ENCODE measurements at places on chromosomes 5 and 9.

DNA sequence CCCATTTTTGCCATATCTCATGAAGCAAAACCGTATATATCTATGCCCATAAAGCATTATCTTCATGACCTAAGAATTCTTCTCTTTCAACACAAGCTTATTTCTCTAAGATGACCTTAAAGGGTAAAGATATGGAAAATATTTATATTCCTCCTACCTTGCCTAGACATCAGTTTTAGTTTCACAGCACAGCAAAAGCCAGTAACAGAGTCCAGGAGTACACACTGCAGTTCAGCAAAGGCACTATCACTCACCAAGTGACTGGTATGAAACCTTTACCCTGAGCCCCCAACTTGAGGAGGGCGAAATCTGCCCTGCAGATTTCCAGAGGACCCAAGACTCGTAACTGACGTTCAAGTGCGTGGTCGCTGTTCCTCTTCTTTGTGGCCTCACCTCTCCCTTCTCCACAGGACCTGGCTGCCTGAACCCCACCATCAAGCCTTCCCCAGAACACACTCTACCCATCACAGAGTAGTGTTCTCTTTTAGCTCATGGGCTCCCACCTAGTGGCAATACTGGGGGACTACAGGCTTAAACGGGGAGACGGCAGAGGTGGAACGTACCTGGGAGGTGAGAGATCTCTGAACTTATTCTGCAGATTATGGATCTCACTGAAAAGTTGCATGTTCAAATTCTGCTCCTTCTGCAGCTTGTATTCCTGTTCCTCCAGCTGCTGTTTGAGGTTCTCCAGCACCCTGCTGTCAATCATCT is 141.0 kb downstream of the CDK5RAP2 start:
- no peak for DNase-seq

- DNase-seq: no peak
Measured at GRCh38 chr5:18074961-18075360, 440.7 kb downstream of the TAF11L14 start.

DNA sequence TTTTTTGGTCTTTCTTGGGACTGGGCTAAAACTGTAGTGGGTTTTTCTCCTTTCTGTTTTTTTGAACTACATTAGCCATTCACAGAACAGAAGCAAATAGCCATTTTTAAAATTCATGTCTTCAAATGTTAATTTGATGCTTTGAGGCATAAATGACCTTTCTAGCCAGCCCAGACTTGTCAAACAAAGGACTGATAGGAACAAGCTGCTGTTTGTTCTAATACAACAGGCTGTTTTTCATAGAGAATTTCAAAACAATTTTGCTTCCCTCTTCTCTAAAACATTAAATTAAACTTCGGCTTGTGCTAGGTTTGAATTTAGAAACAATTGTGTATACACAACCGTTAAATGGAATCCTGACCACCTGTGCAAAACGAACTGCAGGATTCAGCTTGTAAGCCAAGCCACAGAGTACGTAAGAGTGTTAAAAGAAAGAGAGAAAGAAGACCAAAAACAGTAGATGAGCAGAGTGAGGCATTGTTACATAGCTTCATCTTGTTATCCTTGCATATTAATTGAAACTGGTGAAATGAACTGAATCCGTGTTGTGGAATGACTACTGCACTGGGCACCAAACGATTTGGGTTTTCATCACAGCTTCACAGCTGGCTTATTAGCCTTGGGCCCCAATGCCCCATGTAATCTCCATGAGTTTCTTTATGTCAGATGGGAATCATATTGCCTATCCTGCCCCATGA is 100.0 kb downstream of the ZSWIM6 start:
- DNase-seq: no peak

DNA sequence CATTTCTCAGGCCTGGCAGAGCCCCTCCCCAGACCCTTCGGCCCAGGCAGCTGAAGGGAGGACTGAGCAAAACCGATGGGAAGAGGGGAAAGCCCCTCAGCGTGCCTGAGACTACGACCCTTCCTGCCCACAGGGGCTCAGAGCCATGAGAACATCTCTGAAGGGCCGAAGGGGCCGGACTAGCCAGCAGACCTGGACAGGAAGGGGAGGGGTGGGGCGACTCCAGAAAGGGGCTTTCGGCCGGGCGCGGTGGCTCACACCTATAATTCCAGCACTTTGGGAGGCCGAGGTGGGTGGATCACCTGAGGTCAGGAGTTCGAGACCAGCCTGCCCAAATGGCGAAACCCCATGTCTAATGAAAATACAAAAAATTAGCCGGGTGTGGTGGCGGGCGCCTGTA is 85.8 kb upstream of the PHYKPL start:
- no peak for DNase-seq

- DNase-seq: no peak
Measured at GRCh38 chr5:179241764-179242370, 103.4 kb downstream of the ADAMTS2 start.

DNA sequence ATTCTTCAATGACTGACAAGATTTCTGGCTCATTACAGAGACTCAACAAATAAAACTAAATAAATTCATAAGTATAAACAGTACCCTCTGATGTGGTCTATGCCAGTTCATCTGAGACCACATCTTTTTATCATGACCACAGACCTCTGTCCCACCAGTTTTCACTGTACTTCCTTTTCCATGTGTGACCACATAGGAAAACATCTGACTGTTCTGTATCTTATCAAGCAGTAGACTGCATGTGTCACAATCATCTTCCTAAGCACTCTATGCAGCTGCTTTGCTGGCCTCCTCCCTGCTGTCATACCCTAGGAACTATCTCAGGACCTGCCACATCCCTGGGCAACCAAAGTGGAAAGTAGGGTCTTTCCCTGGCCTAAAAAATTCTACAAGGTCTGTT is 205.0 kb upstream of the ZNF462 start:
- no peak for DNase-seq

DNA sequence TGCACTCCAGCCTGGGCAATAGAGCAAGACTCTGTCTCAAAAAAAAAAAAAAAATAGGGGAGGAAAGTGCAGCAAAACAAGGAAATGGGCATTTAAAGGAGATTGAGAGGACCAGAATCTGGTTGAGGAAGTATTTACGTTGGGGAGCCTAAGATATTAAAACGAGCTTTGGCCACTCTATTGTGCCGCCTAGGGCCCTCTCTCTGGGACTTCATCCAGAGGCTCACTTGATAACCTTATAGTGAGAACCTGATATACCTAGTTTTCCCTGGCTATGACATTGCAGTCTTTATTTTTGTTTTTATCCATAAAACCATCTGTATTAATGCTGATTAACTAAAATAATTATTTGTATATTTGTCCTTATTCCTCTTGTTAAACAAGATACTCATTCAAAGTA is 213.6 kb downstream of the SAXO1 start:
- DNase-seq: no peak

- DNase-seq: no peak
Measured at GRCh38 chr9:17088566-17088965, 46.3 kb upstream of the CNTLN start.

- DNase-seq: no peak
Measured at GRCh38 chr5:34789021-34789531, 49.9 kb upstream of the TTC23L start.

GRCh38 chr5:115229606-115230005 is 33.1 kb downstream of the PGGT1B start:
- DNase-seq: no peak

GRCh38 chr9:122420315-122420714 is 49.5 kb downstream of the PTGS1 start:
- no peak for DNase-seq

GRCh38 chr9:136175616-136176197 is 29.2 kb downstream of the LHX3 start:
- DNase-seq: no peak

DNA sequence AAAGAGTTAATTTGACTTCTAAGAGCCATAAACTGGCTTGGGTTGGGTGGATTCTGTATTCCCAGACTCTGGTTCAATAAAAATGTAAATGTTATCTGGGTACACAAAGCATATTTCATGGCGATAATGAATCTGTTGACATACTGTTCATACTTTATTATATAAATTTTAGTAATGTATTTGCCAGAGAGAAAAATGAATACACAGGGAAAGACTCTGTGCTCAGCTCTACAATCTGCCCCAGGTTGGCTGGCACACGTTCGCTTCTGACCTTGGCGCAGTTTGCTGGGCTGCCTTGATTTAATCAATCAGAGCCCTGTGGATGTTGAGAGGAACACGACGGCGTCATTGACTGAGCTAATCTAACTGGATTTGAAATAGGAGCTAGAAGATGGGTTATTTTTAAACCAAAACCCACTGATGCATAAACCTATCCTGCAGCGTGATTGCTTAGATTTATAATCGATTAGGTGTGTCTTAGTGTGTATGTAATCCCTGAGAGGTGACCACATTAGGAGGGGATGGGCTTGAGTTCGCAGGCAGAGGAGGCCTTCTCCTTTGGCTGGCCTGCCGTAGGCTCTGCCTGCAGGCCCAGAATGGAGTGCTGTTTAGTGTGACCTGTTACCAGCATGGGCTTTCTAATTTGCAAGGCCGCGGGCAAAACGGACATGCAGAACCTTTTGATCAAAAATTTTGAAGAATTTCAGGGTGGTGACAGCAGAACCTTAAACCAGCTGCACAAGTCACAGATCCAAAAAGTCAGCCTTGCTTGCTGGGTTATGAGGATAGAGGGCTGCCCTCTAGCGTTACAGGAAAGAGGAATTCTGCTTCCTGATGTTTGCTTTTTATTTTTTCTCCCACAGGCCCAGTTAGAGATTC is 3.9 kb upstream of the ADCY2 start:
- DNase-seq: no peak

DNA sequence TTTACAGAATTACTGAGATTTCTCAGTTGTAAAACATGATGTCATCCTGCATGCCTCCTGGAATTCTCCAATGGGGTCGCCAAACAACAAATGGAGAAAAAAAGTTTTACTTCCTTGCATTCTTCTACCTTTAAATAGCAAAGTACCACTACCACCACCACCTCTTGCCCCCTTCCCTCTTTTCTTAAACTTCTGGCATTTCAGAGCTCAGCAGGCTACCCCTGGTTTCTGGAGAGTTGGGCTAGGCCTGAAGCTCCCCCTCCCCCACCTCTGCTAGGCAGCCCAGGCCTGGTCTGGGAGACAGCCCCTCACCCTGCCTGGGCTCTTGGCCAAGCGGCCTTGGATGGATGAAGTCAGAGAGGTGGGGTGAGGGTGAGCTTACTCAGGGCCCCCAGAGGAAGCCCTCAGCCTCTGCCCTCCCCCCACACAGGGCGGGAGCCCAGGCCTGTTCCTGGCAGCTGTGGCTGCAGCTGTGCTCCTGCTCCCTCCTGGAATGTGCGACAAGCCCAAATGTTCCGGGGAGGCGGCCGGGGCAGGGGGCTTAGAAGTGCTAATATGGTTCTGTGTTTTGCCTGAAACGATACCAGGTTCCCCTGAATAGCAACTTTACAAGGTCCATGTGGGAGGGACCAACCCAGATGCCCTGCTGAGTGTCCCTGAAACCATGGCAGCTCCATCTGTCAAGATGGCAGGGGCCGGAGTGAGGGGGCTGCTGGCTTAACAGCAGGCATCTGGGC is 6.0 kb upstream of the CCIN start:
- DNase-seq: no peak

DNA sequence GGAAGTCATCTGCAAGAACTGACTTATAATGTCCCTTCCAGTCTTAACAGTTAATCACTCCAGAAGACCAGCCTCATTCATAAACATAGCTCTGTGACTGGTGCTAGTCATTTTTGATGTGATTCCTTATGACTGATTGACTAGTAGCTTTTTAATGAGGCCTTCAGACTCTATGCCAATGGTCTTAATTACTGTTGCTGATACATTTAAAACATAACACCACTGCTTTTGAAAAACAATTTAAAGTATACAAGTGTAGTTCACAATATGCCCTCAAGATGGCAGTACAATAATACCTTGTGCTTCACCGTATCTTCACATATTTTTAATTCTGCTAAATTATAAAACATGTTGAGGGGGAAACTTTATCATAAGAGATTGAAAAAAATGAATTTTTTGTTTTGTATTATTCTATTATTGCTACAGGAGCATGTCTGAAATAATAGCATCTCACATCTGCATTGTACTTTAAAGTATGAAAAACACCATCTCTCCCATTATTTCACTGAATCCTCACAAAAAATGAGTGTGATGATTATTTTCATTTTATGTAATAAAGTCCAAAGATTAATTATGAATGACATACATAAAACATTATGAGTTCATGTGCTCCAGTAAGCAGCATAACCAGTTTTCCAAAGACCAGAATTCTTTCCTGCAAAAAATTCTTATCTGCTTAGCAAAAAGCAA is 55.2 kb upstream of the SHISAL2B start:
- DNase-seq: peak; percentile 67
